T-helper 2 cell treated with Interferon-gamma antibody and Interleukin-4, amounts not matched to agents 100 ng/mL and 5 ng/mL, for 36 hours (primary cell): ENCODE measurements at places on chromosomes 1 and 21. TPM values are rescaled to one million over a fixed set of nuclear protein-coding genes. Genes with fewer than 3 reads are reported as not detected.

Gene SPRR2A
- total RNA-seq: not detected in 2 replicates

Gene CSDE1
- 346 and 367 TPM in 2 replicates for total RNA-seq

Gene TENT5C
- 8.5 and 8.6 TPM in 2 replicates for total RNA-seq

Gene MAP1LC3C
- not detected in 2 replicates for total RNA-seq

Gene MAN1C1
- total RNA-seq: 11.4 and 12.1 TPM in 2 replicates

Gene KPRP
- not detected in 2 replicates for total RNA-seq

Gene CCDC185
- total RNA-seq: not detected in 2 replicates

Gene CCDC30
- 1.7 and 2.2 TPM in 2 replicates for total RNA-seq

Gene ASPM
- total RNA-seq: 65.6 and 67.0 TPM in 2 replicates
